ENCODE measurements at places on chromosomes 4 and X.
A peak's percentile ranks its signal among the peaks of the same experiment; 100 is the strongest.

DNA sequence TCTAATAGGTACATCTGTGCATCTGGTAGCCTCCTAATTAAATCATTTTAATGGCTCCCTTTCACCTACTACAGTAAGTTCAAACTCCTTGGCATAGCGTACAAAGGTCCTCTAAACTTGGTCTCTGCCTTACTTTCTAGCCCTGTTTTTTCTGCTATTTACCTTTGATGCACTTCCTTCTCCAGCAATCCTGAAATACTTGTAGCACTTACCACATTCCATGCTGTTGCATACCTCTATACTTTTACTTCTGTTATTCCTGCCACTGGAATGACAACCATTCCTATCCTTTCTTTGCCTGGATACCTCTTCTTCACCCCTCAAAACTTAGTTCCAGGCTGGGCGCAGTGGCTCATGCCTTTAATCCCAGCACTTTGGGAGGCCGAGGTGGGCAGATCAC lies 56.6 kb upstream of the LHFPL1 start:
- DNase-seq = no peak

- no peak for DNase-seq
Measured at GRCh38 chr4:23456864-23457263, 433.0 kb downstream of the PPARGC1A start.

GRCh38 chrX:74363914-74364313 lies 57.4 kb upstream of the SLC16A2 start:
- DNase-seq = no peak

DNA sequence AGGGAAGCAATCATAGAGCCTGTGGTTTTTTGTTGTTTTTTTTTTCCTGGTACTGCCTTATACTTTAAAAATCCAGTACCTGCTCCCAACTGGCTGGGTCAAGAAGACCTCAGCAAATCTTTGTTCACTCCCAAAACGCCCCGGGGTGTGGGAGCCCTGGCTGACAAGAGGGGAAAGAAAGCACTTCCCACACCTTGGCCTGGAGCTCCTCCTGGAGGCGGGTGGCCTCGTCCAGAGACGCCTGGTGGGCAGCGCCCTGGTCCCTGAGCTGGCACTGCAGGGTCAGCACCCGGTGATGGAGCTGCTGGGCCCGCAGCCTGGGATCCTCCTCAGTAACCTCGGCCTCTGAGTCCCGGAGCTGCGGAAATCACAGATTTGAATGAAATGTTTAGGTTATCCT lies 38.2 kb downstream of the C4orf50 start:
- no peak for DNase-seq

DNA sequence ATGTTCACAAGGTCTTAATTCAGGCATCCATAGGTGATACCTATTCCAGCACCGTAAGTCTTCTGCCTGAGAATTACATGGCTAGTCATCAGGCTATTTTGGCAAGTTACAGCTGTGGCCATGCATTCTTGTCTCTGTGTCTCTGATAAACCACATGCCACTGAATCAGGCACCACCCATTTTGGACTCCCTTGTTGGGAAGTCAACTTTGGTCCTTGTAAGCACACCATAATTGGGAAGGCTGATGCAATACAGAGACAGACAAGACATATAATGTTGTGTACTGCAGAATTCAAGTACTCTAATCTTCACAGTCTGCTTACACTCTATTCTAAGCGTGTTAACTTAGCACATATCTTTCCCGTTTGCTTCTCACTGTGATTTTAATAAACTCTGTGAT lies 483.7 kb upstream of the FTHL17 start:
- DNase-seq = no peak

- no peak for DNase-seq
Measured at GRCh38 chr4:42816880-42817400, 75.6 kb upstream of the GRXCR1 start.

- no peak for DNase-seq
Measured at GRCh38 chrX:40866893-40867292, 131.6 kb upstream of the MED14 start.

- DNase-seq = no peak
Measured at GRCh38 chrX:3648084-3648483, 65.4 kb downstream of the PRKX start.

DNA sequence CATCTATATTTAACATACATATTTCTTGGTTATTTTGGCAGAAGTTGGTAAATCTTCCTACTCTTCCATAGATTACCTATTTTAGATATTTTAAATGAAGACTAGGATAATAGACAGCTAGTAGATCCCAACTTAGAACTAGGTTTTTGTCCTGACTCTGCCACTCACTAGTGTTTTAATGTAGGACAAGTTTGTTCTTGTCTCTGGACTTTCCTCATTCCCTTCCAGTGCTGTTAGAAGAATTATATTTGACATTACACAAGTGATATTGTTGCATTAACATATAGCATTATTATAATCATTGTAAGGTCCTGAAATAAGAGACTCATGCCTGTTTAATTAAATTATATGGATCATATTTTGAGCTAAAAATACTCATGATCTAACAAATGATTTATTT lies 24.1 kb upstream of the ALB start:
- no peak for DNase-seq

- DNase-seq = no peak
Measured at GRCh38 chrX:108121291-108121690, 29.7 kb downstream of the ATG4A start.

- no peak for DNase-seq
Measured at GRCh38 chrX:105274091-105274490, 53.6 kb upstream of the TEX13A start.

DNA sequence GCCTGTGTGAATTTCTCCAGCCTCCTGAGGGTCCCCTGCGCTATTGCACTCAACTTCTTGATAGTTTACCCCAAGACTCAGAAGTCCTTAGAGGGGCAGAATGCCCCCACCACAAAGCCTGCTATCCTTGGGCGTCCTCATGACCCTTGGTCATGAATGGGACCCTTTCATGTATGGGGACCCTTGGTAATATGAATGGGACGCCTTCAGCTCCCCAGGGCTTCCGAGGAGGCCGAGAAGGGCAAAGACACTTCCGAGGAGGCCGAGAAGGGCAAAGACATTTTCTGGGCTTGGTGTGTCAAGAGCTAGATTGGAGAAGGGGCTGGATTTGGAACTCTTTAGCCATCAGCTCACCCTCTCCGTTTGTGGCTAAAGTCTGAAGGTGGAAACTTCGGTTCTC lies 8.6 kb downstream of the SHOX start:
- no peak for DNase-seq

GRCh38 chr4:186021461-186022167 lies 47.3 kb upstream of the TLR3 start:
- no peak for DNase-seq

- peak; percentile 68 for DNase-seq
Measured at GRCh38 chr4:88523325-88524129, at the start of gene PYURF. PYURF (minus strand) TSS chr4:88523776; CDS start chr4:88523700, 76 bp downstream.

GRCh38 chrX:7264399-7264798 lies 116.4 kb upstream of the PUDP start:
- DNase-seq = no peak

DNA sequence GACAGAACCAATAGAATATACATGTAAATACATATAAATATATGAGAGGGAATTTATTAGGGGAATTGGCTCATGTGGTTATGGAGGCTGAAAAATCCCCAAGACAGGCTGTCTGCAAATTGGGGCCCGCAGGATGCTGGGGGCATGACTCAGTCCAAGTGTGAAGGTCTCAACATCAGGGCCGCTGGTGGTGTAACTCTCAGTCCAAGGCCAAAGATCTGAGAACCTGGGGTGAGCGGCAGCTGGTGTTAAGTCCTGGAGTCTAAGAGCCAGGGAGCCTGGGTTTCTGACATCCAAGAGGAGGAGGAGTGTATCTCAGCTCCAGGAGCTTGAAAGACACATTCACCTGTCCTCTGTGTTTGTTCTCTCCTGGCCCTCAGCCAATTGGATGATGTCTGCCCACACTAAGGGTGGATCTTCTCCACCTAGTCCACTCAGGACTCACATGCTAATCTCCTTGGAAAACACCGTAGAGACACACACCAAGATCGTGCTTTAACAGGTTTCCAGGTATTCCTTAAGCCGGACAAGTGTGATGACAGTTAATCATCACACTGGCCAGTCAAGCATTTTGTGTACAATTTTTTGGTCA lies 28.9 kb downstream of the TIGD2 start:
- DNase-seq = no peak

- DNase-seq = no peak
Measured at GRCh38 chrX:153445106-153445855, 575 bp downstream of the TREX2 start.

Data from GM18507 (cell line).